ENCODE measurements at places on chromosomes 6 and 20. TPM values are rescaled to one million over a fixed set of nuclear protein-coding genes. Genes with fewer than 3 reads are reported as not detected.

DNA sequence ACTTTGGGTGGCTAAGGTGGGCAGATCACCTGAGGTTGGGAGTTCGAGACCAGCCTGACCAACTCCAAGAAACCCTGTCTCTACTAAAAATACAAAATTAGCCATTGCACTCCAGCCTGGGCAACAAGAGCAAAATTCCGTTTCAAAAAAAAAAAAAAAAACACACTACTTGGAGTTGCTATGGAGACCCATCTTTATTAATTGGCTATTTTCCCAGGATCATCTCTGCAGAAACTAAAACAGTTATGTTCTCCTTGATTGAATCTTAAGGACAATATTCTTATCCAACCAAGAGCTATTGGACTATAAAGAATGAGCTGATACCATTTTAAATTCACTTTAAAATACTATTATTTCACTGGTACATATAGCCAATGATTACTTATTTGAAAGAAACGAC lies 14.7 kb downstream of the AKIRIN2 start:
- no peak for DNase-seq
- H3K27ac ChIP-seq: no peak overlapping the region
- peaks cover 19% of the 10 kb centered on the region for H3K36me3 ChIP-seq
- peaks cover 80% of the 10 kb centered on the region for H3K4me1 ChIP-seq
- no peak overlapping the region for H3K4me3 ChIP-seq

Gene PGC
- total RNA-seq: not detected

Gene SNTA1
- total RNA-seq: 5.0 TPM

- peaks cover 12% of the 10 kb centered on the region for H3K27me3 ChIP-seq
- H3K4me1 ChIP-seq: no peaks in the 10 kb centered on the region
- H3K27ac ChIP-seq: no peak overlapping the region
Measured at GRCh38 chr6:114125576-114125975, 154.6 kb upstream of the HDAC2 start.

Gene RNF144B
- total RNA-seq: 3.4 TPM

DNA sequence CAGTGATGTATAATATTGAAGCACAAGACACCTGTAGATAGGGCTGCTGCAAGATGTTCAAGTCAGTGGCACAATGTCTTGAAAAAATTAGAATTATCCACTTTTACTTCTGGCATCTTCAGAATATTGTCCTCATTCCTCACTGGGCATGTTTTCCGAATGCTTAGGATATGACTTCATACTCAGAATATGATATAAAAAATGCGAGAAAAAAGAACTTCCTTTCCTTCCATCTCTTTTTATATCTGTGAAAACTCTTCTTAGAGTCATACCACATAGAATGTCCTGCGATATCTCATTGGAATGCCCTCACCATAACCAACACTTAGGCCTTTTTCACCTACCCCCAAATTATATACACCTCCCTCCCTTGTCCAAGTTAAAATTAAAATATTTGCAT lies 4.6 kb downstream of the MAS1L start:
- no peak overlapping the region for H3K4me3 ChIP-seq
- H3K27me3 ChIP-seq: peaks cover 7% of the 10 kb centered on the region
- no peak overlapping the region for H3K27ac ChIP-seq

DNA sequence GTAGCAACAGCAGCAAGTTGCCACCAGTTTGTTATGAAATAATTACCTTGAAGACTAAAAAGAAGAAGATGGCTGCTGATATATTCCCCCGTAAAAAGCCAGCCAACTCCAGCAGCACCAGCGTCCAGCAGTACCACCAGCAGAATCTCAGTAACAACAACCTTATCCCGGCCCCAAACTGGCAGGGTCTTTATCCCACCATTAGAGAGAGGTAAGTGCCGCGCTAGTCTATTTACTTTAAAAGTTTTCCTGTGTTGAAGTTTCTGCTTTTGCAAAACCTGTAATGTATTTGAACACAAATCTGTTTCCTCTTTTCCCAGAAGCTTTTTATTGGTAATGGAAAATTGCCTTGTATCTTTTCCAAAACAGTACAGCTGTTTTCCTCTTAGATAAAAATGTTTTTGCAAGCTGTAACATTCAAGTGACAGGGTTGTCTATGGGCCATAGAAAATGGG lies 725 bp downstream of the BTBD3 start:
- H3K36me3 ChIP-seq: peaks cover 2% of the 10 kb centered on the region
- no peak overlapping the region for H3K4me3 ChIP-seq
- no peak overlapping the region for H3K27ac ChIP-seq
- H3K4me1 ChIP-seq: peaks cover 8% of the 10 kb centered on the region

DNA sequence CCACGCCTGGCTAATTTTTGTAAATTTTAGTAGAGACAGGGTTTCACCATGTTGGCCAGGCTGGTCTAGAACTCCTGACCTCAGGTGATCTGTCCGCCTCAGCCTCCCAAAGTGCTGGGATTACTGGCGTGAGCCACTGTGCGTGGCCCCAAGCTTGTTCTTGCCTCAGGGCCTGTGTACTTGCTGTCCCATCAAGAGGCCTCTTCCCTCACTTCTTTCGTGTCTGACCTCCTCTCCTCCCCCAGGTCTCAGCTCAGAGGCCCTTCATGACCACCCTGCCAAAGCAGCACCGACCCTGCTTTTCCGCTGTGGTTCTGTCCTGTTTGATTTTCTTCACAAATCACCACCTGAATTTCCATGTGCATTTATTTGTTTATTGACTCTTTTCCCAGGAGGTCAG lies 10.5 kb upstream of the UBE2V1 start:
- no peaks in the 10 kb centered on the region for H3K27me3 ChIP-seq
- H3K4me3 ChIP-seq: no peak overlapping the region
- H3K27ac ChIP-seq: peak overlapping the region; percentile 78
- peaks cover 32% of the 10 kb centered on the region for H3K36me3 ChIP-seq
- no peak for DNase-seq
- no peaks in the 10 kb centered on the region for H3K4me1 ChIP-seq

Gene HNF4A
- total RNA-seq: not detected

- no peak overlapping the region for H3K4me3 ChIP-seq
- DNase-seq: no peak
- peaks cover 26% of the 10 kb centered on the region for H3K4me1 ChIP-seq
- peaks cover 27% of the 10 kb centered on the region for H3K27me3 ChIP-seq
Measured at GRCh38 chr6:127481111-127481510, 21.9 kb upstream of the KIAA0408 start.

Gene BPIFB4
- total RNA-seq: not detected

DNA sequence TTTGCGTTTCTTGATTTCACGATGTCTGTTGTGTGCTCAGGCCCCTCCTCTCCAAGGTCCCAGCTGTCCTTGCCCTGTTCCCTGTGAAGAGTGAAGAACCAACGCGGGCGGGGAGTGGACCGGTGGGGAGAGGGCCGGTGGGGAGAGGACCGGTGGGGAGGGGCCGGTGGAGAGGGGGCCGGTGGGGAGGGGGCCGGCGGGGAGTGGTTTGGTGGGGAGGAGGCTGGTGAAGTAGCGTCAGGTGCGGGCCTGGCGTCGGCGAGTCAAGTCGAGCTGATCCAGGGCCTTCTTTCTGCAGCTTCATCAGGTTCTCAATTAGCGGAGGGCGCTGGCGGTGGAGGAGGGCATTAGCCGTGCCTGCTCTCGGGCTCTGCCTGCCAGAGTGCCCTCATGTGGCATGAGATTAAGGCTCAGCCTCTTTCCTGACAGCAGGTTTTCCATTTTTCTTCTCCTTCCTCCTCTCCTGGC lies 21.2 kb upstream of the BHLHE23 start:
- peaks cover 14% of the 10 kb centered on the region for H3K4me1 ChIP-seq
- peak; percentile 59 for DNase-seq
- peaks cover 17% of the 10 kb centered on the region for H3K27me3 ChIP-seq

- no peak overlapping the region for H3K4me3 ChIP-seq
- no peak for DNase-seq
- no peaks in the 10 kb centered on the region for H3K36me3 ChIP-seq
- H3K4me1 ChIP-seq: no peaks in the 10 kb centered on the region
- no peak overlapping the region for H3K27ac ChIP-seq
Measured at GRCh38 chr6:12546410-12547002, 170.1 kb upstream of the PHACTR1 start.

DNA sequence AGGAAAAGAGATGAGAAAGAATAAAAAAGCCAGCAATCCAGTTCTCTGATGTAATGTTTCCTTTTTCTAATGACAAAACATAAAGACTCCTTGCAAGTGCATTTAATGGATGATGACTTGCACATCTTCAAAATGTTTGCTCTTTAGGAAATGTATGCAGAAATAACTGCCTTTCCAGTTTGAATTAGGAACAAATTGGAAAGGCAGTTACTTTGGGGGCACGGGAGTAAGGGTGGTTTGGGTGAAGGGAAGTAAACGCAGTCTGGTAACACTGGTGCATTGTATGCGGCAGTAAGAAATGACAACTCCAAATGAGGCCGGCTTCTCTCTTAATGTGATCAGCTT lies 57.6 kb upstream of the REV3L start:
- H3K4me3 ChIP-seq: no peak overlapping the region
- H3K4me1 ChIP-seq: peaks cover 10% of the 10 kb centered on the region
- no peaks in the 10 kb centered on the region for H3K27me3 ChIP-seq
- no peaks in the 10 kb centered on the region for H3K36me3 ChIP-seq
- H3K27ac ChIP-seq: no peak overlapping the region

Gene CLPSL1
- not detected for total RNA-seq

DNA sequence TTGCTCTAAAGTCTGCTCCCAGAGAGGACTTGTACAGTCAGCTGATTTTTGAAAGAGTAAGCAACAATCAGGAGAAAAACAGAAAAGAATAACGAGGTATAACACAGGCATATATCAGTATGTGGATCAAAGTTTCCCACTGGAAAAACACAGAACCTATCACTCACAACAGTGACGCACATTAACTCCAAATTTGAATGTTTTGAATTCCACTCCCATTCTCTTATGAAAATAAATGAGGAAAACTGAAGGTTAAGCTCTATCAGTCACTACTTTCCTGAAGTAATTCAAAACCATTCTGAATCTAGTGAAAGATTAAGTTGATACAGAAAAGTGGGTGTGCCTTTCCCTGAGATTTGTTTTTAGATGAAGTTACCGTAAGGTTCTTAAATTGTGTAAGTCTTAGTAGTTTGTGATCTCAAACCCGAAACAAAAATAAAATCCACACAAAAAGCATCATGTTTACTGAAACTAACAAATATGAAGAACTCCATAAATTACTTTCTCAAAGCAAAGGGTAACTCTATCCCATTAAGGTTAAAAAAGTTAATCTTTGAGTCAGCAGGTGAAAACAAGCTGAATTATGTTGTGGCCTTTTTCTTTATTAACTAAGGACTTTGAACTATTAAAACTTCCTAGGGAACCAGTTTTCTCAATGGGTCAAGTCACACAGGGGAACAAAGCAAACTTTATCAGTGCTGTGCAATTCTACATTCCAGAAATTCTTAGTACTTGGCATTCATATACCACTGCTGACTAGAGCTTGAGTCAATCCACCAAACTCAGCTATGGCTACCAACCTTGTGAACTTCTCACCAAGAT lies 115.7 kb downstream of the OGFRL1 start:
- no peak overlapping the region for H3K27ac ChIP-seq
- DNase-seq: no peak
- no peak overlapping the region for H3K4me3 ChIP-seq
- H3K36me3 ChIP-seq: no peaks in the 10 kb centered on the region
- no peaks in the 10 kb centered on the region for H3K4me1 ChIP-seq
- H3K27me3 ChIP-seq: peaks cover 14% of the 10 kb centered on the region

Gene HTR1B
- not detected for total RNA-seq

GRCh38 chr20:18852318-18852717 lies 38.7 kb downstream of the SCP2D1 start:
- H3K27me3 ChIP-seq: no peaks in the 10 kb centered on the region
- H3K27ac ChIP-seq: no peak overlapping the region
- no peaks in the 10 kb centered on the region for H3K36me3 ChIP-seq
- H3K4me3 ChIP-seq: no peak overlapping the region

- no peaks in the 10 kb centered on the region for H3K27me3 ChIP-seq
- DNase-seq: no peak
- no peak overlapping the region for H3K27ac ChIP-seq
- H3K4me1 ChIP-seq: peaks cover 9% of the 10 kb centered on the region
- no peak overlapping the region for H3K4me3 ChIP-seq
Measured at GRCh38 chr6:8059129-8059528, 5.1 kb downstream of the BLOC1S5 start.

DNA sequence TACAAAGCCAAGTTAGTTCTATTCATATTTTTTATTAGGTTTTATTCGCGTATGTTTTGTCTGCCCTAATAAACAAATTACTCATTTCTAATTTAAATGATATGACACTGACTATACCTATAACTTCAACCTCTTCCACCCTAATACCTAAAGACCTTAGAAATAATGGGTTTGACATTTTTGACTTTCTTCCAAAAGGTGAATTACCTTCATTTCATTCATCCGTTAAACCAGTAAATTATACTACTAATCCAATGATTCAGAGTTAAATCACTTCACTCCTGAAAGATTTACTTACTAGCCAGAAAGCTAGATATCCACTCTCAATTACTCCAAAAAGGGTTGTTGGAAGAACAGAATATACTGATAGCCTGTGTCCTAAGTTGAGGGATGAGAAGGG lies 5.2 kb downstream of the MRPS10 start:
- DNase-seq: no peak
- no peak overlapping the region for H3K27ac ChIP-seq
- H3K27me3 ChIP-seq: no peaks in the 10 kb centered on the region
- peaks cover 32% of the 10 kb centered on the region for H3K4me1 ChIP-seq

DNA sequence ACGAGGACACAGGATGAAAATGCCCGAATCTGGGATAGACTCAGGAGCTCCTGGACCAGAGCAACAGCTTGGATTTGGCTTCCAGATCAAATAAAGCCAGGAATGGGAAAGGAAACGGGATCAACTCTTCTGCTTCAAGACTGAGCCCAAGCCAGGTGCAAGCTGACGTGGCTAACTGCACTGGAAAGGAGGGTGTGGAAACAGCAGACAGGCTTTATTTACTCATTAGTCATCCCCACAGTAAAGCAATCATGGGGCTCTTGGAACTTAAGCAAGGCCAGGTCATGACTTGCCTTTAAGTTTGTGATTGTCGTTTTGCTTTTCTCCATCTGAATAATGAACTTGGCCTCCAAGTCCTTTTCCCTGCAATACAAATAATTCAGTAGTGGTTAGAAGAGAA lies 45.2 kb downstream of the KIF16B start:
- no peak overlapping the region for H3K4me3 ChIP-seq
- H3K27ac ChIP-seq: no peak overlapping the region
- peaks cover 35% of the 10 kb centered on the region for H3K36me3 ChIP-seq
- no peak for DNase-seq
- H3K27me3 ChIP-seq: no peaks in the 10 kb centered on the region
- no peaks in the 10 kb centered on the region for H3K4me1 ChIP-seq

- no peak for DNase-seq
- no peaks in the 10 kb centered on the region for H3K4me1 ChIP-seq
- H3K36me3 ChIP-seq: no peaks in the 10 kb centered on the region
- no peak overlapping the region for H3K4me3 ChIP-seq
- no peak overlapping the region for H3K27ac ChIP-seq
Measured at GRCh38 chr20:46468508-46468907, 44.9 kb downstream of the ZNF334 start.

Data from activated CD4-positive, alpha-beta T cell treated with anti-CD3 and anti-CD28 coated beads for 36 hours (primary cell).